ENCODE measurements at places on chromosomes 12 and 14.
A peak's percentile ranks its signal among the peaks of the same experiment; 100 is the strongest.

DNA sequence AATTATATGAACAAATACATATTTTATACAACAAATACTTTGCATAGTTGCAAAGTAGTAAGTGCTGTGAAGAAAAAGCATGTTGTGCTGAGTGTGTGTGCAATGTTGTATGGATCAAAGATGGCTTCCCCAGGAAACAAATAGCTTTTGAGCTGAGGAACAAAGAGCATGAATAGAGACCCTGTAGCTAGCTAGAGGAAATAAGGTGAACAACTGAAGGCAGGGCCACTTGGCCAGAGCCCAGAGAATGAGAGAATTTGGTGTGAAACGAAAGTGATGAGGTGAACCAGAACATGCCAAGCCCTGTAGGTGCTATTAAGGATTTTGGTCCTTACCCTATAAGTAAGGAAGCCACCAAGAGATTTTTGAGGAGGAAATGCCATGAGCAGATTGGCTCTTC, 17.1 kb downstream of the DYRK2 start:
- no peak for DNase-seq

- no peak for DNase-seq
These were observed 59.4 kb downstream of the TMEM132C start for GRCh38 chr12:128326406-128326805.

DNA sequence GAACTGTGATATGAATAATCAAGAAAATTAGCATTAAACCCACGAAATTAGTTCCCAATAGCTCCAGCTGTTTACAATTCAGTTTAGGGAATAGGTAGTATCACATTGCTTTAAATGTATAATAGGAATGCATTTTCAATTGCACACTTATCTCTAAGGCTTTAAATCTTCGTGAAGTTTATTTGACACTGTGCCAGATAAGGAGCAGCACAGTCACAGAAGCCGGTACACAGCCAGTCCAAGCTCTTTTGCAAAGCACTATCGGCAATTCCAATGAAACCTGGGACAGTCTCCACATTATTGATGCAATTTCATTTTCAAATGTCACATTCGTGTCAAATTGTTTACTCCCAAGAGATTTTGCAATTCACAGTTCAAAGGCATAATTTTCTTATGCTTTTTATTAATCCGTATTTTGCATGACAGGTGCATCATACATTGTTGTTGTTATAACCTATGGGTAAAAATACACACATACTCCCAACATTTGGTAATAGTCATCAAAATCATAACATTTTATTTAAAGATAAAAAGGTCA, 602.8 kb downstream of the RPS29 start:
- DNase-seq: no peak

- DNase-seq: no peak
These were observed 22.7 kb downstream of the ITPR2 start for GRCh38 chr12:26810330-26810729.

- peak; percentile 35 for DNase-seq
These were observed 475.6 kb downstream of the ZFP36L1 start for GRCh38 chr14:68317239-68317638.

GRCh38 chr12:101761350-101761749, 22.1 kb upstream of the SYCP3 start:
- DNase-seq: no peak

GRCh38 chr12:107759410-107759809, 1.5 kb downstream of the PRDM4 start:
- DNase-seq: no peak

- no peak for DNase-seq
These were observed 130.9 kb downstream of the NDUFA12 start for GRCh38 chr12:94872671-94872970.
